Cardiac septum (tissue), 1 donor: ENCODE measurements at places on chromosomes 16 and 17. TPM values are rescaled to one million over a fixed set of nuclear protein-coding genes. Genes with fewer than 3 reads are reported as not detected.

C1QL1 gene
- total RNA-seq = 0.97 TPM

KRT16 gene
- not detected for total RNA-seq

TLCD2 gene
- total RNA-seq = 2.6 TPM

ACSM5 gene
- total RNA-seq = 0.40 TPM

CCT6B gene
- 2.2 TPM for total RNA-seq

CACNA1H gene
- 4.7 TPM for total RNA-seq

TP53TG3F gene
- total RNA-seq = not detected

TIGD7 gene
- 8.2 TPM for total RNA-seq

KRT40 gene
- not detected for total RNA-seq

ABCA6 gene
- 14.6 TPM for total RNA-seq

MPP3 gene
- 20.0 TPM for total RNA-seq

CIITA gene
- 7.2 TPM for total RNA-seq

CHD9NB gene
- total RNA-seq = 1.0 TPM

GPR142 gene
- total RNA-seq = 0.16 TPM

FBXW10B gene
- 1.2 TPM for total RNA-seq

STH gene
- total RNA-seq = not detected

CIAO2B gene
- total RNA-seq = 118 TPM

CCDC92B gene
- 0.13 TPM for total RNA-seq

NTN3 gene
- 0.30 TPM for total RNA-seq
